ENCODE measurements at places on chromosomes 5 and 9. TPM values are rescaled to one million over a fixed set of nuclear protein-coding genes. Genes with fewer than 3 reads are reported as not detected.

ACO1 gene
- total RNA-seq, result 105 TPM

- DNase-seq, result peak; percentile 33
These were observed 341.0 kb upstream of the CD180 start for GRCh38 chr5:67537439-67538148.

GRCh38 chr5:121273833-121274433 lies 577.7 kb upstream of the FTMT start:
- peak; percentile 29 for DNase-seq

DNA sequence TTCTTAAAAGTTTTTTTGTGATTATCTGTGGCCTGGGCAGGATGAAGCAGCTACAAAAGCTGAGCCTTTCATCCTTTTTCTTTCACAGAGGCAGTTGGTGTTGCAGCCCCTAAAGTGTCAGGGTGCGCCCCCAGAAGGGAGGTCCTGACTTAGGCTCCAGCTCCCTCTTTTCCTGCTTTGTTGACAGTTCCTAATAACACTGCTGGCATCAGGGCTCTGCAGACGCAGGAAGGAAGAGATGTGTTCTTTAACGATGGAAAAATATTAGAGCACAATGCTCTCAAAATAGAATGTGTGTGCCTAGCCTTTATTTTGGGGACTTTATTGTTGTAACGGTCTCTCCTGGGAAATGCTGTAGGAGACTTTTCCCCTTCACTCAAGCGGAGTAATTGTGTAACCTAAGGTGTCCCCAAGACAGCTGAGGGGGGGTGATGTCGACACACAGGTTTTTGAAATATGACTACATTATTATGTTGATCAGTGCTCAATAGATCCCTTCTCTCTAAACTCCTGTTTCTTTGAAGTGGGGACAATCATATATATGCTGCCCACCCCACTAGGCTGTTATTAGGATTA lies 135.6 kb downstream of the SEMA6A start:
- DNase-seq, result no peak

GRCh38 chr9:79985772-79986171 lies 414.0 kb downstream of the TLE4 start:
- no peak for DNase-seq

DNA sequence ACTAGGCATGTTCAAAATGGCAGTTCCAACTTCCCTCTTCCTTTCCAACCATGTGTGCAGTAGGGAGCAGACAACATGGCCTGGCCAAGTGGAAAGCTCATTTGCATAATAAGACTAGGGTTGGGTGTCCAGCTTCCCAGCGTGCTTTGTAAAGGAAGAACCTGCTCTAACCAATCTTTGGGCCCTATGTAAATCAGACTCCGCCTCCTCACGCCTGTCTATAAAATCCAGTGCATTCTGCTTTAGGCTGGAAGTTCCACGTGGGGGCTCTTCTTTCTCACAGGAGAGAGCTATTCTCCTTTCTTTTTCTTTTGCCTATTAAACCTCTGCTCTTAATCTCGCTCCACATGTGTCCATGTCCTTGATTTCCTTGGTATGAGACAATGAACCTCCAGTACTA lies 83.4 kb downstream of the GCNT1 start:
- DNase-seq, result no peak

GRCh38 chr9:130101915-130102314 lies 48.2 kb downstream of the GPR107 start:
- no peak for DNase-seq

DNA sequence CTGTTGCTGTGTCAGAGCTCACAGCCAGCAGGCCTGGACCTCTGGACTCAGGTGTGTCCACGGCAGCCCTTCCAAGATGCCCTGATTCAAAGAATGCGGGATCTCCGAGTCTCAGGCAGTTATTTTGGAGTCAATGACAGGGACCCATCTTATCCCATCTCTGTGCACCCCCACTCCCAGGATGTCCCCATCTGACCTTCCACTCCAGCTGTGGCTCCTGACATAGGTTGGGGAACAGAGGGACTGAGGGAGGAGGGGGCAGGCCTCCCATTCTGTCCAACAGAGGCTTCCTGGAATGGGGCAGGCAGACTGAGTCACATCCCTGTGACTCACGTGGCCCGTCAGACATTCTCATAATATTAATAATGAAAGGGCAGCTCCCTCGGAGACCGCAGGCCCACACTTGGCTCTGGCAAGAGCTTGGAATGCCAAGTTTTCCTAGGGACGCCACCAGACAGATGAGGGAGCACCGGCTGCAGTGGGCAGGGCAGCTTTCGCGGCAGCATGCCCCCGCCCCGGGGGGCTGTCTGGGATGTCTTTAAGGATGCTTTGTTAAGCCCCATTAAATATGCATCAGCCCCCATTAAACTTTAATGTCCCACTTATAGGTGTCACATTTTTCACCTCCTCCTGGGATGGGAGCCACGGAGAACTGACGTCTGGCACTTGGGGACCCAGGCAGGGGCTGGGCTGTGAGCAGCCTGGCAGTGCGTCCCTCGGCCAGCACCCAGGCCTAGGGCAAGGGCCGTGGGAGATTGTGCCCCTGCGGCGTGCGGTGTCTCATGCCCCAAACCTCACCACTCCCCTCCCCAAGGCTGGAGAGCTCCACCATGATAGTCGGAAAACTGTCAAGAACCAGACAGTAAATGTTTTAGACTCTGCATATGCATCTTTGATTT lies 23.6 kb upstream of the FIBCD1 start:
- DNase-seq, result peak; percentile 92

DNA sequence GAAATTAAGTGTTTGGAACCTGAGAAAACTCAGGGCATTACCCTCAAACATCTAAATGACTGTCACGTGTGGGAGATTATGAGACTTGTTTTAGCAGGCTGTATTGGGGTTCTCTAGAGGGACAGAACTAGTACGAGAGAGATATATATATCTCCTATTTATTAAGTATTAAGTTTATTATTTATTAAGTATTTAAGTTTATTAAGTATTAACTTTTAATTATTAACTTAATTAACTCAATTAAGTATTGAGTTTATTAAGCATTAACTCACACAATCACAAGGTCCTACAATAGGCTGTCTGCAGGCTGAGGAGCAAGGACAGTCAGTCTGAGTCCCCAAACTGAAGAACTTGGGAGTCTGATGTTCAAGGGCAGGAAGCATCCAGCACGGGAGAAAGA lies 113.8 kb downstream of the MELK start:
- DNase-seq, result no peak

DNA sequence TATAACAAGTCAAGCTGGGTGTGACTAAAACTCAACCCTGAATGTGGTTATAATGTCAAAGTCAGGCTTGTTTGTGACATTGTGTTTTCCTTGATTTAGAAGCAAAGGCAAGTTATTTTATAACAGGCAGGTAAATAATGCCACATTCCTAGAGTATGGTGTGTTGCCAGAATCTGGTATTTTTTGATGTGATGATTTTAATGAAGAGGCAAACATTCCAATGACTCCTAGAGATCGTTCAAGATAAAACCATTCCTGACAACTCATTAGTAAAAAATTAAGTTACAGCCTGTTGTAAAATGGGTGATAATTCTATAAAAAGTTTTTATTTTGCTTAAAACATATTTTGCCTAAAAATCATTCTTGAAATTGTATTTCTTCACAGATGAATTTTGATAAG lies 60.0 kb downstream of the RAB14 start:
- no peak for DNase-seq

- DNase-seq, result no peak
These were observed 98.7 kb downstream of the SLC24A2 start for GRCh38 chr9:19690128-19690527.

- no peak for DNase-seq
These were observed 2302.9 kb downstream of the MAT2B start for GRCh38 chr5:165808335-165808734.

DNA sequence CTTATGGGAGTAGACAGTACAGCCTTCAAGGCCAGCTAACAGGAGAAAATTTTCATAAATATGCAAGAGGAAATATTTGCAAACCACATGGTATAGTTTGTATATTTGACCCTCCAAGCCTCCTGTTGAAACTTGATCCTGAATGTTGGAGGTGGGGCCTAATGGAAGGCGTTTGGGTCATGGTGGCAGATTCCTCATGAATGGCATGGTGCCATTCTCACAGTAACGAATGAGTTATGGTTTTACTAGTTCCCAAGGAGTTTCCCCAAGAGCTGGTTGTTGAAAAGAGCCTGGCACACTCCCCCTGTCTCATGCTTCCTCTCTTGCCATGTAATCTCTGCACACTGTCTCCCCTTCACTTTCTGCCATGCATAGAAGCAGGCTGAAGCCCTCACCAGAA lies 3.3 kb upstream of the PAIP1 start:
- DNase-seq, result peak; percentile 67

Data from fibroblast of villous mesenchyme (primary cell).